ENCODE measurements at places on chromosomes 13 and 19.
A peak's percentile ranks its signal among the peaks of the same experiment; 100 is the strongest.

DNA sequence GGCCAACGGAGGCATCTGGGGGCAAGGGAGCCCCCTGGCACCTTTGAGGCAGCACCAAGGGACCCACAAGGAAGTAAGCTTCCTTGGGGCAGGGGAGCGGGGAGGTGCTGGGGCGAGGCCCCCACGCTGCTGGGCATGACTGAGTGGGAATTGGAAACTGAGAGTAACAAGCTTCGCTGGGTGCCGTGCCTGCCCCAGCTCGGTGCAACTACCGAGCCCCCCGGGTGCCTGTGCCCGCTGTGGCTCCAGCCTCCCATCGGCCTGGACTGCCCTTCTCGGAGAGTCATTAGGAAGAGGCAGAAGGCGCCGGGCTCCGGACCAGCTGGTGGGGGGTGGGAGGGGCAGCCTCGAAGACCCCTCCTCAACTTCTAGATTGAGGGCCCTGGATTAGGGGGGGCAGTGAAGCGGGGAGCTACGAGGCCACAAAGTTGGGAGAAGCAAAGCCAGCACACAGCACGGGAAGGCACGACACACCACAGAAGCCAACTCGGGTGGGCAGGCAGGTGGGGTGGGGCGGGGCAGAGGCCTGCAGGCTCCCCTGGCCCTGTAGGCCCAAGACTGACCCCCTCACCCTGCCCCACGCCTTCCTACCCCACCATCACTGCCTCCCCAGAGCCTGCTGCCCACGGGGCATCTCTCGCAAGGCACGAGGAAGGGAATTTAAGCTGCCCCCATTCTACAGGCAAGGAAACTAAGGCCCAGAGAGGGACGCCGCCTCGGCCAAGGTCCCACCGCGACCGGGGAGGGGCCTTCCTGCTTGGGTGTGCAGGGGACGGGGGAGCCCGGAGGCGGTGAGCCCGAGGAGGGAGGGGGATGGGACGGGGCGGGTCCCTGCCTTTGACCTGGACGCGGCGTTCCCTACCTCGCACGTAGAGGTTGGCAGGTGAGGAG is 83.2 kb downstream of the PTPRS start:
- DNase-seq: no peak

- DNase-seq: peak; percentile 97
Measured at GRCh38 chr13:28329395-28330158, 165.4 kb downstream of the FLT1 start.

- peak; percentile 94 for DNase-seq
Measured at GRCh38 chr19:932648-933552, 7.1 kb downstream of the ARID3A start.

GRCh38 chr13:97141097-97141496 is 81.0 kb upstream of the MBNL2 start:
- DNase-seq: no peak
